Trophoblast cell (in vitro differentiated cells and primary cell): ENCODE measurements at places on chromosomes 7 and 10.

- DNase-seq: no peak
Measured at GRCh38 chr10:124731551-124731950, 12.6 kb downstream of the FAM53B start.

GRCh38 chr7:33075818-33076518 is 13.4 kb upstream of the NT5C3A start:
- no peak for DNase-seq

DNA sequence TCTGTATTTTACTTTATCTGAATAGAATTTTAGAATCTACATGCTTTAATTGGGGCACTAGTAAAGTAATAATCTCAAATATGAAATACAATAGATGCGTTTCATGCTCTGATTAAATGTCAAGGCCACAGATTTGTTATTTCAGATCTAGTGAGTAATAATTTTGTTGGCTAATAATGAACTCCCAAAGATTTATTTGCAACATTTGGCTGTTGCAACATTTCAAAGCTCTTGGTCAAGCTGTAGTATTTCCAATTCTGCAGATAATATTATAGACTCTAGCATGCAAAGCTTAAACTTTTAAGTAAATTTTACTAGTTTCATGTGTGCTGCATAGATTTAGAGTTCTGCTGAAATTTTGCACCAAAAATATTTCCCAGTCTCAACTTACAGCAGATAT is 16.7 kb downstream of the LRRN3 start:
- no peak for DNase-seq

GRCh38 chr10:98832738-98833137 is 386.0 kb upstream of the HPS1 start:
- DNase-seq: no peak

GRCh38 chr7:130904792-130905191 is 170.8 kb upstream of the KLF14 start:
- no peak for DNase-seq

DNA sequence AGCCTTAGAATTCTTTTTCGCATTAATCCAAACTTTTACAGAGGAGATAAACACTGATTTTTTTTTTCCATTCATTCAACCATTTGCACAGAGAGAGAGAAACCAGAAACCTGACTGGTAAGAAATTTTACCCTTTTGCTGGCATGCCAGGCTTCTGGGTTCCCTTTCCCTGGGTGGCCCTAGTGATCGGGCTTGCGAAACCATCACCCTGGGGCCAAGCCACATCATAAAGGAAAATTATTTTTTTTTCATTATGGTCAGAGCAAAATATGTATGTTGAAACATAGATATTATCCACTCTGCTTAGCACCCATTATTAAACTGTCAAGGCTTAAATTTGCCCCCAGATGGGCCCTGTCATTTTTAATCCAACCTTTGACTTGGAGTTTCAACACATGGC is 55.4 kb upstream of the INHBA start:
- no peak for DNase-seq

GRCh38 chr10:22258471-22258870 is 40.7 kb upstream of the EBLN1 start:
- no peak for DNase-seq

GRCh38 chr7:35480806-35481205 is 214.1 kb downstream of the HERPUD2 start:
- DNase-seq: no peak

DNA sequence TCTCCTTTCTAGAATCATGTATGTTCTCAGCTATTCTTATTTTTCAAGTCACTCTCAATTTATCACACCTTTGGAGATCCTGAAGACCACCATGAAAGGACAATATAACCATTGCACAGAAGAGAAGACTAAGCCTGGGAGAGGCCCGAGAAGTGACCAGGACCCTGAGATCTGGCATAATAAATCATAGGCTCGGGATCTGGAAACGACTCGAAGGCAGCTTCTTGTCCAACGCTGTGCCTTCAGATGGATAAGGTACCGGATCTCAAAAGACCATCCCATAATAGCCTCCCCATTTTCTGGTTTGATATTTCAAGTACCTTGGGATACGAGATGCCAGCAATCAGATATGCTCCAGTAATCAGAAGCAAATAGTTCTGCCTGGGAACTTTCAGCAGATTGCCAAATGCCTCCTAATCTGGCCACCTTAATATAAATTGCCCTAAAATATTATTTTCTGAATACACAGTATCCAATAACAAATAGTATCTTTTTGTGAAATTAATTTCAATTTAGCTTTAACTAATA is 179.2 kb upstream of the ZMIZ1 start:
- no peak for DNase-seq

GRCh38 chr7:114688443-114689055 is 233.3 kb upstream of the MDFIC start:
- no peak for DNase-seq

DNA sequence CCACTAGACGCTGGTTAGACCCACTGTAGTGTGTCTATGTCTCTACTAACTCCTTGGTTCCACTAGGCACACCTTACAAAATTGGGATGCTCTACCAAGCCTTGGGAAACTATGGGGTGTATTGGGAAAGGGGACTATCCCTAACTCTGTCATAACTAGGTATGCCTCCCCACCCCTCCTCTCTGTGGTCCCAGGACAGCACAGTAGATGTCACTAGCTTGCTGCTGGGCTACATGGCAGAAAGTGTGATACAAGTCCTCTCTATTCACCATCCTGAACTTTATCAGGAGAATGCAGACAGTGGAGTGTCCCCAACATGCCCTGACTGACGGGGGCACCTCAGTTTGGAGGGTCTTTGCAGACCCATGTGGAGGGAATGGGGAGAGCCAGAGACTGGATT is 30.3 kb upstream of the TMEM273 start:
- no peak for DNase-seq

- DNase-seq: no peak
Measured at GRCh38 chr7:8236780-8237407, 25.1 kb downstream of the ICA1 start.

- DNase-seq: no peak
Measured at GRCh38 chr7:78057571-78057970, 259.0 kb downstream of the PHTF2 start.

DNA sequence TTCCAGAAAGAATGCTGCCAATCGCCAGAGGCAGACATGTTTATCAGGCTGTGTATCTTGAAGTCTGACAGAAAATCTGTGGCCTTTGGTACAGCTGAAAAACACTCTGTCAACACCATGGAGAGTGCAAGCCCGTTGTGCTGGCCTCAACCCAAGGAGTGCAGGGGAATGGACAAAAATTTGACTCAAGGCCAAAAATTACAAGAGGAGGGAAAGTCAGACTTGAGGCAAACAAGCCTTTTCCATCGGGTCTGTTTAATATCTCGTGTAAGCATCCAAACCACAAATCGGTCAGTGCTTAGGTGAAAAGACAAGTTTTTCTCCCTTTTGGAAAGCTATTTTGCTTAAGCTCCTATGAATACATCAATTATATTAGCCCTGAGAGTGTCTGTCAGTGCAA is 305.3 kb upstream of the NFE2L3 start:
- DNase-seq: peak; percentile 6
